Left lung (tissue), 14 donors: ENCODE measurements at places on chromosomes 16 and 17. TPM values are rescaled to one million over a fixed set of nuclear protein-coding genes. Genes with fewer than 3 reads are reported as not detected.

- no peak for DNase-seq
Observed at GRCh38 chr16:17780181-17780580, 309.4 kb upstream of the XYLT1 start.

SDR42E2 gene
- polyA plus RNA-seq: 0.32 TPM

DNA sequence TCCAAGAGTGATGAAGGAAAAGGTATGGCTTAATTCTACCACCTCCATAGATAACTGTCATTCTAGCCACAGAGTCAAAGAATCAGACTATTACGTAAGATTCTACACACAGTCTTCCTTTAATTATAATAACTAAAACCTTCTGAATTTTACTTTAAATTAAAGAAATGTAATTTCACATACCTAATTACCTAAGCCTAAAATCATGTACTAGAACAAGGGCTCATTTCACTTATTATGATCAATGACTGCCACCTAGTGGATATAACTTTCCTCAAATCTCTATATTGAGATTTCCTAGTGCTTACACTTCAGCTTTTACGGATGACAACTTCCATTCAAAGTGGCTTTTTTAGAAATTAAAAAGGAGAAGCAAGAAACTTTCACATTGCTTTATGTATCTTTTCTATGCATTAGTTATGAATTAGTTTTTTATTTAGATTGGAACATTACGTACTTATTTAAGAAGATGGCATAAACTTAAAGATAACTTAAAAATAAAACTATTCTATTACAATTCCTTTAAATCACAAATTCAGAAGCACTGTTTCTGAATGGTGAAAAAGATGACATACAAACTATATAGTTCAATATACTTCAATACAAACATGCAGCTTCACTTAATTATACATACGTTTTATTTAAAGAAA, 18.2 kb upstream of the ABCA10 start:
- no peak for DNase-seq

NPW gene
- polyA plus RNA-seq: 3.1 TPM

DNA sequence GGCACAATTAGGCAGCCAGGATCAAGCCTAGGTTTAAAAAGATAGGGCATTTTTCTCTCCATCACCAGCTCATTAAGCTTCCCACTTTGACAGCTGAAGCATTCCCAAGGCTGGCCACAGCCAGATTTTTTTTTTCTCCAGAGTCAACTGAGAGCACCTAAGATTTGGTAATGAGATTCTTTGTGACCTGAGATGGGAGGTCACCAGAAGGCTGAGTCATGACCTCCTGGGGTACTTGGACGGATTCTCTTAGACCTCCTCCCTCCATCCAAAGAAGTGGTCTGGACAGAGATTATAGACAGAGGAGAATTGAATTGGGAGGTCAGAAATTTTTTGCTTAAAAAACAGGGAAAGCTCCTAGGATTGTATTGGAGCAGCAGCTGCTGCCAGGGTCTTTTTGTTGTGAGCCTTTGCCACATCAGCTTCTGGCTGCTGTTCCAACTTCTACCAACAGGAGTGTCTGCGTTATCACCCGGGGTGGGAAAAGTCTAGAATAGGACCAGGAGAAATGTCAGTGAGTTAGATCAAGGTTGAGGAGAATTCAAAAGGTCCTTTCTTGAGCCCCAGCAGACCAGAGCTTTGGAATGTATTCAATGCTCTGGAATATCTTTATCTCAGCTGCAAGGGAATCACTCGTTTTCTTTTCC, 221.2 kb upstream of the N4BP1 start:
- DNase-seq: no peak

GRCh38 chr16:30010844-30011713, at the start of gene DOC2A:
Gene DOC2A (minus strand): TSS chr16:30011027. CDS start chr16:30010222, 805 bp downstream.
- DNase-seq: no peak

- DNase-seq: no peak
Observed at GRCh38 chr17:33028061-33028460, 36.4 kb downstream of the SPACA3 start.

DNA sequence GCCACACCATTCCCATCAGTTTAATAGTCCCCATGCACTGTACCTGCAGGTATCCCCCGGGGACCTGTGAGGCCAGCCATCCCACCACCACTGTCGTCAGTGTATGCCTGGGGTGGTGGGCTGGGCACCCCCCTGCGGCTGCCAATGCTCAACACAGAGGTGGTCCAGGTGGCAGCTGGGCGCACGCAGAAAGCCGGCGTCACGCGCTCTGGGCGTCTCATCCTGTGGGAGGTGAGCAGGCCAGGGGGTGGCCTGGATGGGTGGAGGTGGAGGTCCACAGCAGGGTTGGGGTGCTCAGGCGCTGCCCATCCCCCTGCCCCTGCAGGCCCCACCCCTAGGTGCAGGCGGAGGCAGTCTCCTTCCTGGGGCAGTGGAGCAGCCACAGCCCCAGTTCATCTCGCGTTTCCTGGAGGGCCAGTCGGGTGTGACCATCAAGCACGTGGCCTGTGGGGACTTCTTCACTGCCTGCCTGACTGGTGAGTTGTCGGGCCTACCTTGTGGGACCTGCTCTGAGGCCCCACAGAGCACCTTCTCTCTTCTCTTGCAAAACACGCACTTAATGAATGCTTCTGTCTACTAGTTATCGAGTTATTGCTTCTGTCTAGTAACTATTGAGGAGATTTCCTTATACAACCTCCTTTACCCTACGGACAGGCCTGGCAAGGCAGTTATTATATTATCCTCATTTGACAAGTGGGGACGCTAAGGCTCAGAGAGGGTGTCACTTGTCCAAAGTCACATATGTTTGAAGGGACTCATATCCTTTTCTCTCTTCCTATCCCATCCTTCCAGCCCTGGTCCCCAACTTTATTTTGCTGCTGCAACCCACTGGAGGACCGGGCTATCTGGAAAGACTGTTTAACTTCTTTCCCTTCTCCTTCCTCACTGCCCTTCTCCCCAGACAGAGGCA, 5.8 kb upstream of the TRAF4 start:
- no peak for DNase-seq

GRCh38 chr17:69523244-69523861, 108.9 kb downstream of the MAP2K6 start:
- no peak for DNase-seq

HS3ST6 gene
- 0.21 TPM for polyA plus RNA-seq

NXN gene
- 53.0 TPM for polyA plus RNA-seq

FMNL1 gene
- polyA plus RNA-seq: 7.4 TPM

DNA sequence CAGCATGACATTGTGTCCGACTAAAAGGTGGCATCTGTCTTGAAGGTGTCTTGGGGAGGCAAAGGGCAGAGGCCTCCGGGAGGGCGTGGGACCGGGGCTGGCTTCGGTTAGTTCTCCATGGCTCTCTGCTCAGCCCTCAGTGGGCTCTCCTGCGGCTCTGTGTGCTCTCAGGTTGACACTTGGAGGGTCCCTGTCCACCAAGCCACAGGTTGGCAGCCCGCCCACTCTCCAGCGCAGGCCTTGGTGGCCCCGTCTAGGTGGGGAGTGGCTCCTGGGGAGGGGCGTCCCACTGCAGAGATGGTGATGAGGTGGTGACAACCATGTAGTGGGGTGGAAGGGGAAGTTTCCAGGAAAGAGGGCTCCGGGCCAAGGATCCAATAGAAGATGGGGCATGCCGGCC, 31.6 kb downstream of the ADGRG5 start:
- no peak for DNase-seq

MAF gene
- 77.2 TPM for polyA plus RNA-seq

- no peak for DNase-seq
Observed at GRCh38 chr16:23290189-23291062, 11.7 kb upstream of the SCNN1B start.

DNA sequence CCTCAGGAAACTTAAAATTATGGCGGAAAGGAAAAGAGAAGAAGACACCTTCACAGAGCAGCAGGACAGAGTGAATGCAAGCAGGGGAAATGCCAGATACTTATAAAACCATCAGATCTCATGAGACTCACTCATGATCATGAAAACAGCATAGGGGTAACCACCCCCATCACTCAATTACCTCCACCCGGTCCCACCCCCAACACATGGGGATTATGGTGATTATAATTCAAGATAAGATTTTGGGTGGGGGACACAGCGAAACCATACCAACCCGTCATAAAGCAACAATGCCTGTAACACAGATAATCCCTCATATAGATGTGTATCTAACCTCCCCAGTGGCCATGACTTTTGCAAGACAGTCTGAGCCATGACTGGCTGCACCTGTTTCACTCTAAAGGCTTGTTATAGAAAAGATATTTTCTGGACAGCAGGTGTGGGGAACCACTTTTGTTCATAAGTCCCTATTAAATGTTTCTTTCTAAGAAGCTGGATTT, 7.0 kb upstream of the GSDMA start:
- no peak for DNase-seq

RAC3 gene
- polyA plus RNA-seq: 13.5 TPM

C16orf96 gene
- polyA plus RNA-seq: 0.35 TPM

SLC22A31 gene
- 1.2 TPM for polyA plus RNA-seq

- no peak for DNase-seq
Observed at GRCh38 chr16:69381231-69381630, 4.6 kb downstream of the TERF2 start.

DNA sequence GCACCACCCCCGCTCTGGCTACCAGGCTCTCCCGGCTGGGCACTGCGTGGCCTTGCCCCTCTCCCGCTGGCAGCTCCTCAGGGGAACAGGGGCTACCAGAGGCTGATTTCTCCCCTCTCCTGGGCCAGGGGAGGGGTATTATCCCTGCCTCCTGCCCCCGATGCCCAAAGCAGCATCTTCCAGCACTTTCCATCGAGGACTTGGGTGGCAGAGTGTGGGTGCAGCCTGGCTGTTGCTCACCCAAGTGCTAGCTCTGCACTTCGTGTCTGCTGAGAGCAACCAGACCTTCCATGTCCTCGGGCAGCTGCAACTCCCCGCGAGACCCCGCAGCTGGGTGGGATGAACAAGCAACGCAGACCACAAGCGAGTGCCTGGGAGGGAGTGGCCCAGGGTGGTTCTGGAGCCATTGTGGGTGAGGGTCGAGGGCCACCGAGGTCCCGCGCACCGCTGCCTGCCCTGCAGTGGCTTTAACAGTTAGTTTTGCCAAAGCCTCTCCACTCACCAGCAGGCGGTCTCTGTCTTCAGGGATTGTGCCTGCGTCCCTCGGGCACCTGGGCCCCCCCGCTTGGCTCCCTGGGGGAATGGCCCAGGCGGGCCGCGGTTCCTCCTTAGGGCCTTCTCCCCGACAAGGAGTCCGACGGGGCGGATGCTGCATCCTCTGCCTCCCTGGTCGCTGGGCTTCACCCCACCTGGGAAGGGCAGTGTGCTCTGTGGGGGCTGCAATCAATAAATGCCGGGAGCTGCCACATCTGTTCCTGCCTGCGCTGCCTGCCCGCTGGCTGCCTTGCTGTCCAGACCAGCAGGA, 8.4 kb downstream of the SLC25A10 start:
- DNase-seq: no peak

DNA sequence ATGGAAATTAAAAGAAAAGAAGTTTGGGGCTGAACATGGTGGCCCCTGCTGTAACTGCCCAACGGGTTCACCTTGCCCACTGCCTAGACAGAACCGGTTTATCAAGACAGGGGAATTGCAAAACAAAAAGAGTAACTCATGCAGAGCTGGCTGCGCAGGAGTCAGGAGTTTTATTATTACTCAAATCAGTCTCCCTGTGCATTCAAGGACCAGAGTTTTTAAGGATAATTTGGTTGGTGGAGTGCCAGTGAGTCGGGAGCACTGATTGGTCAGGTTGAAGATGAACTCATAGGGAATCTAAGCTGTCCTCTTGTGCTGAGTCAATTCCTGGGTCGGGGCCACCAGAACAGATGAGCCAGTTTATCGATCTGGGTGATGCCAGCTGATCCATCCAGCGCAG, 4.4 kb upstream of the SCPEP1 start:
- no peak for DNase-seq

ARL16 gene
- 42.5 TPM for polyA plus RNA-seq

ZFHX3 gene
- polyA plus RNA-seq: 33.1 TPM

SRCIN1 gene
- 9.0 TPM for polyA plus RNA-seq

- DNase-seq: no peak
Observed at GRCh38 chr17:48515925-48516900, 14.6 kb downstream of the HOXB1 start.

DNA sequence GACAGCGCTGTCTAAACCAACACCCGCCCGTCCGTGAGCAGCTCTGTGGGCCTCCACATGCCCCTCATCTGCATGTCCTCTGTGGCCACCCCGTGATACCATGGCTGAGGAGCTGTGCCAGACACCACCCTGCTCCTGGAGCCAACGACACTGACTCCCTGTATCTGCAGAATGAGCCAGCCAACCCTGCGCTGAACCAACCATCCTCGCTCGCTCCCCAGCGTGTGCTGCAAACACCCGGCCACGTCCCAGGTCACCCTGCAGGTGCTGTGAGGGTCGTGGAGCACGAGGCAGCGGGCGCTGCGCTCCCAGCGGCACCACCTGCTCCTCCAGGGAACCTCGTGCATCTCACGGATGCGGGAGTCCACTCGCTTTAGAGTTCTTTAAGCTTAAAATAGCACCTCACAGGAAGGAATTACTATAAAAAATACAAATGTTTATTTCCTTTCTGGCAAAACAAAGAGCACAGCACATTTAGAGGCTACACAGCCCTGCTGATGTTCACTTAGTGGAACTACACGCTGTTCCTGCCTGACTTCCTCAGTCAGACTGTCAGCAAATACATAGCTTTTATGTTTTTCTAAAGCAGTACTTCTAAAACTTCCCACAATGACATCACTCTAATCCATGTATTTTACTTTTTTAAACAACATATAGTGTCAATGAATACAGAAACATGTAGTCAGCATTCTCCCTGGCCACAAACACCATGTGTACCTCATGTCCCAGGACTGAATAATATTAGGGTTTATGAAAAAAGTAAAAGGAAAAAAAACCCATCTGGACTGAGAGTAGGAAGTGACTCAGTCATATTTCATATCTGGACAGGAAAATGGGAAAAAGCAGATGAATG, 43.5 kb downstream of the MAP1LC3B start:
- no peak for DNase-seq

- no peak for DNase-seq
Observed at GRCh38 chr16:57646388-57647039, 18.1 kb downstream of the ADGRG1 start.

DNA sequence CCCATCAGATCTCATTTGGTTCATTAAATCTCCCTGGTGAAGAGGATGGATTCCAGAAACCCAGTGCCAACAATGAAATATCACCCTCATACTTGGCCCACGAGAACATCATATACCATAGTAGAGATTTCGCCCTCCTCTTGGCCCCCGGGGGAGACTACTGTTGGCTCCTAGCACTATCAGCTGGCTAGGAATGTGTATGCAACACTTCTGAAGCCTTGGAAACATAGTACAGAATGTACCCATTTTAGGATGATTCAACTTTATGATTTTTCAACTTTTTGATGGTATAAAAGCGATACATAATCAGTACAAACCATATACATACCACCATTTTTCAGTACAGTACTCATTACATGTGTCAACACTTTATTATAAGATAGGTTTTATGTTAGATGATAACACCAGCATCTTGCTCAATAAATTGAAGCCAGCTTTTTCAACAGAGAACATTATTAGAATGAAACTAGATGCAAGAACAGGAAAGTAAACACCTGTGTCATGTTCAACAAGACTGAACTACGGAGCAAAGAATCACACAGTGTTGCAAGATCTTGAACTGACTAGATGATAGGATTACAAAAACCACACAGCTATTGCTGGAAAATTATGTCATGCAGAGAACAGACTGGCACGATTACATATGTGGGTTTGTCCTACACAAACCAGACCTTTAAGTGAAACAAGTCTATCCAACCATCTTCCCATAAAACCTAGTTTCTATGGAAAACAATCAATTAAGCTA, 17.2 kb downstream of the RSL1D1 start:
- DNase-seq: no peak

- DNase-seq: no peak
Observed at GRCh38 chr16:13864689-13865088, 55.3 kb upstream of the ERCC4 start.
